ENCODE measurements at places on chromosomes 3 and 15.

GRCh38 chr3:126200534-126200933 is 20.1 kb upstream of the ALDH1L1 start:
- DNase-seq, result no peak

DNA sequence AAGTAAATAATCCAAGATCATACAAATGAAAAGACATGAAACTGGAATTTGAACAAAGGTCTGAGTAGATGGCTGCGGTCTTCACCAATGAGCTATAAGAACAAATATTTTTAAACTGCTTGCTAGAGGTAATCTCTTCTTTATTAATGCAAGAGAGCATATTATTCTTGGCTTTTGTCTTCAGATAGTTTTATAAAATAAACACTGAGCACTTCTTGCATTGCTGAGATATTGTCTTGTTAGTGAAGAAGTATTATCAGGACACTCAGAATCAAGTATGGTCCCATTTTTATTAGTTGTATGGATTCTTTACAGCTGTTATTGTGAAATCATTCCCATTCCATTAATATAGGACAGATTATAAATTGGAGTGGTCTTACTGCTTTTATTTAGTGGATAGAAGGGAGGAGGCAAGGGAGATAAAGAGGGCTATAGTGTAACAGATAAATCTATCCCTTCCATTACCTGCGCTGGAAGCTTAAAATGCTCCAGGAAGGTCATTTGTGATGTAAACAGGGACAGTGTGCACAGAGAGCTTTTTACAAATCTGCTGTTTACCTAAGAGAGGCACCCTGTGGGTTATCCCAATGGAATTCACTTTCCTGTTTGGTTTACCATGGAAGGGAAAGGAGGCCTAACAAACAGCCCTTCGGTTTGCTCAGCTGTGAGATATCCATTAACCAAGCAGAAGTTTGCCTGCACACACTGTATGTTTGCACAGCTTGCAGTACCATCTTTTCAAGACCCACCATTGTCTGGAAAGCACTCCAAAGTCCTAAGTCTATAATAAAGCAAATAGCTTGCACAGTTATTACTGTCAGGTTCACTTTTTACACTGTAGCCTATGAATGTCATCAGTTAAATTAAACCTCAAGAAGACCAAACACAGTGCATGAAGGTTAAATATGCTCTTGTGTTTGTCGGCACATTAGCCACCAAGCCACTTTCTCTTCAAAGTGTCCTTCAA is 347.7 kb upstream of the TGFBR2 start:
- no peak for DNase-seq

- DNase-seq, result no peak
Measured at GRCh38 chr3:169082076-169082475, 581.4 kb downstream of the MECOM start.

GRCh38 chr3:74756674-74757073 is 142.2 kb upstream of the CNTN3 start:
- DNase-seq, result no peak

DNA sequence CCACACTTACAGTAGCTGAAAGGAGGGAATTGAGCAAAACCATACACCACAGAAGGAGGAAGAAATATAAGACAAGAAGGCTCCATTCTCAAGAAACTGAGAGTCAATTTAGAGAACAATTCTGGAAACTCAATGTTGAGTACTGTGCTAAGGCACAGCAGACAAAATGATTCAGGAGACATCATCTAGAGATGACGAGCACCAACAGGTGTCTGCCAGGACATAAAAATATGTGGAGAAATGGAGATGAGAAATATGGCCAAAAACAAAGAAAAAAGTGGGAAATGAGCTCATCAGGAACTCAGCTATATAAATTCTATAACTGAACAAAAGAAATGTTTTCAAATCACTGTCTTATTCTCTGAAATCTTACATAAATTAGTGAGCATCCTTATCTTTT is 343.7 kb downstream of the ERC2 start:
- DNase-seq, result no peak

- DNase-seq, result no peak
Measured at GRCh38 chr3:57006179-57006657, 54.2 kb upstream of the SPATA12 start.

DNA sequence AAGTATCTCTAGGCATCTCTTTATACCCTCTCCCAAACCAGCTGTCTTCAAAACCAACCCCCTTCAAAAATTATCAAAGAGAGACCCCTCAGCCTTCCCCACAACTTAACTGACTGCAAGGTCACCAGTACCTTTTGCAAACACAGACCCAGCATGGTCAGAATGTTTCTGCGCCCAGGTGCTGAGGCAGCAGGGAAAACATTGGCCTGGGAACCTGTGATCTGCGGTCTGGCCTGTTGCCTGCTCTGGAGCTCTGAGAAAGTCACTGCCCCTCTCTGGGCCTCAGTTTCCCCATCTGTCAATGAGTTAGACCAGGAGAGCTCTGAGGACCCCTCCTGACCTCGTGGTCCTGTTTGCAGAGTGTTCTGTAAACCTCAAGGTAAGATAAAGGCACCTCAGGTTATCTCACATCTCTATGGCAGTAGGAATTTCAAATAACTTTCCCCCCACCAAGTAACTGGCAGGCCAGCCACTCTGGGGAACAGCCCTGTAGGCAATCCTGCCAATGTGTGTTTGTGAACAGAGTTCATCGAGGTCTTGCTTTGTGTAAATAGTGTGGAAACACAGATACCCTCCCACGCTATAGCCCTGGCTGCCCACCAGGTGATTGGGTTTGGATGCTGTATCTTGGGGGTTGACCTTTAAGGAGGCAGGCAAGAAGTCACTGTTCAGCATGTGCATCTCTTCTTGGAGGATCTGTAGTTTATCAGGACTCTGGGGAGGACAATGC is 50.0 kb upstream of the SMAD6 start:
- no peak for DNase-seq

- no peak for DNase-seq
Measured at GRCh38 chr15:32716915-32717425, 834 bp upstream of the GREM1 start.

DNA sequence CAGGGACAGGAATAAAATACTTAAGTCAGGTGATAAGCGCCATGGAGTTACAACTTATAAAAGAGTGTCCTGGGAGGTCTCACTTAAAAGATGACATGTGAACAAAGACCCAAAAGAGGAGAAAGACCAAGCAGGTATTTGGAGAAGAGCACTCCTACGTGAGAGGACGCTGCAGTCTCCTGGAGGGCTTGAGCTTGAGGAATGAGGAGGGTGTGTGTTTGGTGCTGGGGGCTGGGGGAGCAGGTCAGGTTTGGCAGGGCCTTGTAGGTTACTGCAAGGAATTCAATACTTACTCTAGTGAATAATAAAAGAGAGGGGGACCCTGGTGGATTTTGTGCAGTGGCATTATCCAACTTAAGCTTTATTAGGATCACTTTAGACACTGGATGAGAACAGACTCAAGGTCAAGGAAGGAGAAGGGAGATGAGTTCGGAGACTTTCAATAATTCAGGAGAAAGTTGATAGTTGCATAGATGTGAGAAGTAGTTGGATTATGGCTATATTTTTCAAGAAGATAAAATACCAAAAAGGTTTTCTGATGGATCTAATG is 32.4 kb downstream of the TNIK start:
- DNase-seq, result no peak

- no peak for DNase-seq
Measured at GRCh38 chr3:186444974-186445373, 82.9 kb upstream of the DGKG start.

GRCh38 chr3:130266817-130267216 is 78.7 kb upstream of the COL6A5 start:
- no peak for DNase-seq

GRCh38 chr3:196563721-196564225 is 4.6 kb downstream of the WDR53 start:
- DNase-seq, result no peak

- DNase-seq, result no peak
Measured at GRCh38 chr3:126533506-126533905, 9.6 kb downstream of the CHST13 start.

- no peak for DNase-seq
Measured at GRCh38 chr3:78338405-78338804, 1298.5 kb downstream of the ROBO2 start.

- DNase-seq, result no peak
Measured at GRCh38 chr3:30567139-30567753, 39.2 kb upstream of the TGFBR2 start.

DNA sequence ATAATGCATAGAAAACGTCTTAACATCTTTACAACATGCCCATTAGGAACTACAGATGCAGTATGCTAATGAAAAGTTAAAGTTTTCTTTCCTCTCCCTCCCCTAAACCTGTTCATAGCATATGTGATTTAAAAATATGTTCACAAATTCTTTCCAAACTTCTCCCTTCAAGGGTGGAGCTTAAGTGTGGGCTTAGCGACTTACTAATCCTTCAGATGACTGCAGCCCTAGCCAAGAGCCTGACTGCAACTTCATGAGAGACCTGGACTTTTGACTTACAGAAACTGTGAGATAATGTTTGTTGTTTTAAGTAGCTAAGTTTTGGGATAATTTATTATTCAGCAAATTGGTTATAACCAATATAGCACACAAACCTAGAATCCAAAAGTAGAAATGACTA is 22.0 kb upstream of the ANXA2 start:
- no peak for DNase-seq

DNA sequence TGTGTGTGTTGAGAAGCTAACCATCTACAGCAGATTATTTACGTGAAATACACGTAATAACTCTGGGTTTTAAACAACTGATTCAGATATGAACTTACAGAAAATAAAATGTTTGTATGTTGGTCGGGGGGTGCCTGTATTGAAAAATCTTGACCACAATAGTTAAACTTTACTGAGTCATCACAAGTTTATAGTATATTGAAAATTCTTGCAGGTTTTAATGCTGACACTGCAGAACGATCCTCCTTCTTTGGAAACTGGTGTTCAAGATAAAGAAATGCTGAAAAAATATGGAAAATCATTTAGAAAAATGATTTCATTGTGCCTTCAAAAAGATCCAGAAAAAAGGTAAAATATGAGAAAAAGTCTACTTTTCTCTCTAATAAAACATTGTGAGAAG is 41.3 kb upstream of the SLC22A13 start:
- DNase-seq, result no peak

- no peak for DNase-seq
Measured at GRCh38 chr3:194986208-194987043, 284.5 kb downstream of the XXYLT1 start.

DNA sequence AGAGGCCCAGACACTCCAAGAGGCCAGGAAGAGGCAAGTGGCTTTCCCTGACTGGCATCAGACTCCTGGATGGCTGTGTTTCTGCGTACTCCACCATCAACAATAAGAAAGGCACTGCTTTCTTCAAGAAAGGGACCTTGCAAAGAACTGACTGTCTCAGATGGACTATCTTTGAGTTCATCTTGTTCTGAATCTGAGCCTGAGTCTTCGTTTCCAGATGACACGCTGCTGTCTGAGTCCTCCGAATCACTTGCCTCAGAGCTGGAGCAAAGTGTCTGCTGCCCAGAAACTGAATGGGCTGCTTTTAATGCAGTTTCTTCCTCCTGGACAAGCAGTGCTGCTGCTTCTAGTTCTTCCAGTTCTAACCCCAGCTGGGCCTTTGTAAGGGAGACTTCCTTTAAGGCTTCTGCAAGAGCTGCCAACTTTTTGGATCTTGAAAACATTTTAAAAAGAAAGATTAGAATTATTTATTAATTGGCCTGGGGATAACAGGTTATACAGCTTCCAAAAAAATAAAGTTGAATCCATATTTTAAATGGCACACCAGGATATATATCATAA is 97.8 kb downstream of the SHQ1 start:
- no peak for DNase-seq

DNA sequence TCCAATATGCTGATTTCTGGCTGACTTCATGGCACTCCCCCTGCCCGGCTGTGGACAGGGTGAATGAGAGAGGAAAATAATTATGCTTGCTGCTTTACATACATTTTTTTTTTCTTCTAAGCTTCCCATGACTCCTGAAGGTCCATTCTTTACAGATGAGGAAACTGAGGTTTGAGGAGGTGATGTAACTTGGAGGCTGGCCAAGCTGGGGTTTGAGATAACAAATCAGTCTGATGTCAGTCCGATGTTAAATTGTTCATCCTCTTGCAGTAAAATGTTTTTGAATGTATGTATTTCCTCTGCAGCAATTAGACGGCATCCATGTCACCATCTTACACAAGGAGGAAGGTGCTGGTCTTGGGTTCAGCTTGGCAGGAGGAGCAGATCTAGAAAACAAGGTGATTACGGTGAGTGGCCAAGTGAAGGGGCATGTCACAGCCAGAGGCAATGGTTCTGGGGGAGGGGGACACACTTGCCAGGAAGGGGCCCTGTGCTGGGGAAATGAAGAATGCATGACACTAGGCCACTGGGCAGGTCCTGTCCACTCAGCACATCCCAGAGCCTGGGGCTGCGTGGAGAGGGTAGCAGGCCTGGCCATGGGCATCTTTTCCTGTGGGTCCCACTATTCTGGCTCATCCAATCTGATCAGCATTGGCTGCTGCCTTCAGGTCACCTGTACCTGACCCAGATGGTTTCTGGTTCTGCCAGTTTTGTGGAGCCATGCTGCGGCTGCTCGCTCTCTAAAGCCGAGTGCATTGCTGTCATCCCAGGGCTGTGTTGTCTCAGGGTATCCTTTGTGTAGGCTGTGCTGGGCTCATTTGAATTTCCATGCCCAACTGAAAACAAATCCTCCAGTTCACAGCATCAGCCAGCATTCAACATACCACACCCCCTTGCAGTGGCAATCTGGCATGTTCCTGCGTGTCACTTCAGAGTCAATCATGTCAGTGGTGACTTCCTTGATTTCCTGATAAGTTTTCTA is 20.4 kb downstream of the STARD5 start:
- DNase-seq, result no peak

- DNase-seq, result no peak
Measured at GRCh38 chr3:25273582-25274171, 154.4 kb upstream of the RARB start.

- no peak for DNase-seq
Measured at GRCh38 chr3:8506571-8507061, 5.0 kb downstream of the LMCD1 start.

DNA sequence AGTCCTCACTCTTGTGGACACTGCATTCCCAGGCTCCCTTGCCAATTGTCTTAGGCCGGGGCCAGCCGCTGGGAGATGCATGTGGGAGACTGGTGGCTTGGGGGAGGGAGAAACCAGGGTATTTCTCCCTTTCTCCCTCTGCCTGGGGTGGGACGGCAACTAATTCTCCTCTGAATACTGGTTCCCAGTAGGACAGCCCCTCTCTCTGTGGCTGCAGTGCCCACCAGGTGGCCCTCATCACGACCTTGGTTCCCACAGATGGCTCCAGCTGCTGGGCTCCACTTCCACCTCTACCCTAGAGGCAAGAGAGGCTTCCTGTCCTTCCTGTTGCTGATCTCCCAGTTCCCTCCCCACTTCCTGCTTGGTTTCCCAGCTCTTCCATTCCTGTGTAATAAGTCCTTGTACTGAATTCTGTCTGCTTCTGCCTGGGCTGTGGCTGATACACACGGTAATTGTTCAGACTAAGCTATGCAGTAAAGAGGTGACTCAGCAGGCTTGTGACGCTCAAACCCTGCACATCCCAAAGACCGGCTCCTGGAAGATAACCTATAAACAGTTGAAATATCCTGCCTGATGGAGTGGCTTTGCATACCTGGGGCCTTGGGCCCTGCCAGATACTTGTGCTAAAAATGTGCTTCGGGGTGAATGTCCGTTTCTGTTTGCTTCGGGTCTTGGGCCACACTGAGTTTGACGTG is 20.4 kb upstream of the COPG1 start:
- DNase-seq, result no peak

GRCh38 chr15:38733331-38733730 is 168.7 kb upstream of the RASGRP1 start:
- DNase-seq, result no peak
